ENCODE measurements at places on chromosomes 3 and 15.

DNA sequence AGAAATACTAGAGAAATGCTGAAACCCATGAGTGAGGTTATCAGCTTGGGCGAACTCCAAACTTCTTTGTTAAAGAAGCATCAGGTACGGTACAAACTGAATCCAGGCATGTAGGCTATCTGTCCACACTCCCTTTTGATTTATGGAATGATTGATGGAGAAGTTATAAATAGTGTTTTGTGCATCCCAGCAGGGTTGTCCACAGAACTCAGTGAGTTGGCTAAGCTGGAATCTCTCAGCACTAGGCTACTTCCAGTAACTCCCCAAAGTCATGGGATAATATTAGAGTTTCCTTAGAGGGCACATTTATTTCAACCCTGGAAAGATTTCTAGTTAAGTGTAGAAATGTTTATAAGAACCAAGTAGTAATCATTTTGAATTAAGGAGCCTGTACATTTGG is 186.2 kb upstream of the CRBN start:
- no peak for DNase-seq

- DNase-seq, result no peak
Measured at GRCh38 chr3:6250167-6250566, 610.7 kb upstream of the GRM7 start.

DNA sequence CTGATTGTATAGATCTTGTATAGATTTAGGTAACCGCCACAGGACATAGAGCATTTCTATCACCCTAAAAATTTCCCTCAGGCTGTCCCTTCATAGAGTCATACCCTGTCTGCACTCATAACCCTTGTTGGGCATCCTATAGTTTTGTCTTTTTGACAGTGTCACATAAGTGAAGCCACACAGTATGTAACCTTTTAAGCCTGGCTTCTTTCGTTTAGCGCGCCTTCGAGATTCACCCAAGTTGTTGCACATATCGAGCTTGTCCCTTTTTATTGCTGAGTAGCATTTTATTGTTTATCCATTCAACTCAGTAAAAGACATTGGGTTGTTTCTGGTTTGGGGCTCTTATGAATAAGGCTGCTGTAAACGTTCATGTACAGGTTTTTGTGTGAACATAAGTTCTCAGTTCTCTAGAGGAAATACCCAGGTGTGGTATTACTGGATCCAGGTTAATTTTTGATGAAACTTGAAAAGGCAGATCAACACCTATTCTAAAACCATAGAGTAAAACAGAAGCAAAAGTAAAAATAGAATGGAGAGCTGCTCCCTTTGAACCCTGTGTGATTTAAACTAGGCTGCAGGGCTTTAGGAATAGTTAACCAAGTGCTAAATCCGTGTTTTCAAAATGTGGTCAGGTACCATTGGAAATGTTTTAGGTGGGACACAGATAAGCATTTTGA is 49.5 kb downstream of the CD86 start:
- no peak for DNase-seq

DNA sequence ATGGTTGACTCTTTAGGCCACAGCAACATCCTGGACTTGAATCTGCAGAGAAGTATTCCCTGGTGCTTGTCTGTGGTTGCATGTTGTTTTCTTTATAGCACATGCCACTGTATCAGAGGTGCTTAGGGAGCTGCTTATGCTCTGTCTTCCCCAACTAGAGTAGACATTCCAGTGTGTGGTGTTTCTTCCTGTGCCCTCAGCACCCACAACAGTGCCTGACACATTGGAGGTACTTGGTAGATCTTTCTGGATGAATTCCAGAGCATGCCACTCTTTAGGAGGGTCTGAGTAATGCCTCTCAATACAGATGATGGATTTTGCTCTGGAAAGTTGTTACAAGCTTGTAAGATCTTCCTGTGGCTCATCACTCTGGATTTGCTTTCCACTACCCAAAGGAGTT is 117.6 kb downstream of the CHDH start:
- DNase-seq, result no peak

GRCh38 chr15:56244038-56244810 is 545 bp upstream of the RFX7 start:
- DNase-seq, result peak; percentile 11

DNA sequence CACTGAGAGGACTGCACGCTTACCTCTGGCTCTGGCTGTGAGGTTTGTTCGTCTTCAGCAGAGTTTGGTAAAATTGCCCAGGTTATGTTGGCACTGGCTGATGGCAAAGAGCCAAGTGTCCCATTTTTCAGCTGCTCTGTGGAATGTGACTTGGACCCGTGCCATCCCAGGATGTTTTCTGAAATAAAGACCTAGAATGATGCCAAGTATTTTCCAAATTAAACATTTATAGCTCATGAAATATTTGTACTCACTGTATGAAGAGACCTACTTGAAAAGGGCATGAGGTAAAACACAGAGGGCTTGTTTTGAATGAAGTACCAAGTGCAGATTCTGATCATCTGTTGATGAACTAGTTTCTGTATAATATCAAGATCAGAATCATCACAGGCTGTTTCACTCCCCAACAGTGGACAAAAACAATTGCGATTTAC is 200.5 kb downstream of the STT3B start:
- no peak for DNase-seq

DNA sequence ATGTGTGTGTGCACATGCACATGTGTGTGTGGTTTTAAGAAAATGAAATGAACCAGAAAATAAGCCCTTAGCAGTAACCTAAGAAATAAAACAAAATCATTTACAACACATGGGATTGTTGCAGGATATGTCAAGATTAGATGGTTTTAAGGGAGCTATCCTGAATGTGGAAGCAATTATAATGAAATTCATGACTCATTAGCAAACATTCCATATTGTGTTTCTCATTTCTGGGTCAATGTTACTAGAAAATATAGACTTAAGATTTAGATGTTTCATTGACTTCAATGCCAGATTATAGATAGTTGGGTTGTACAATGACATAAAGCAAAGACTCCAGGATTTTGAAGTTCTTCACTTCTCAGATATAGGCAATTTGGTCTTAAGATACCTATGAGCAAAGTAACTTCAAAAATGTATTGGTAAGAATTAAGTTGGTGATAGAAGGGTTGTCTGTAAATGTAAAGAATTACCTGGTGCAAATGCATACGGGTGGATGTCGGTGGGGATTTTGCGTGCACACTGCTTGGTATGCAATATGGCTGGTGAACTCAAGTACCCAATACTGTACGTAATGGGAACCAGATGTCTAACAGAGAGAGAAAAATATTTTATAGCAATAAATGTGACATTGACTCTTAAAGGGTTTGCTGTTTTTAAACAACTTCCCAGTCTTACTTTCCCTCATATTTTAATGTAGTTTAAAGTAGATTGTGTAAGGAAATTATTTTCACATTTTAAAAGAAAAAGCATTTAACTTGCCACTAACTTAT is 53.9 kb upstream of the NR2F2 start:
- no peak for DNase-seq

DNA sequence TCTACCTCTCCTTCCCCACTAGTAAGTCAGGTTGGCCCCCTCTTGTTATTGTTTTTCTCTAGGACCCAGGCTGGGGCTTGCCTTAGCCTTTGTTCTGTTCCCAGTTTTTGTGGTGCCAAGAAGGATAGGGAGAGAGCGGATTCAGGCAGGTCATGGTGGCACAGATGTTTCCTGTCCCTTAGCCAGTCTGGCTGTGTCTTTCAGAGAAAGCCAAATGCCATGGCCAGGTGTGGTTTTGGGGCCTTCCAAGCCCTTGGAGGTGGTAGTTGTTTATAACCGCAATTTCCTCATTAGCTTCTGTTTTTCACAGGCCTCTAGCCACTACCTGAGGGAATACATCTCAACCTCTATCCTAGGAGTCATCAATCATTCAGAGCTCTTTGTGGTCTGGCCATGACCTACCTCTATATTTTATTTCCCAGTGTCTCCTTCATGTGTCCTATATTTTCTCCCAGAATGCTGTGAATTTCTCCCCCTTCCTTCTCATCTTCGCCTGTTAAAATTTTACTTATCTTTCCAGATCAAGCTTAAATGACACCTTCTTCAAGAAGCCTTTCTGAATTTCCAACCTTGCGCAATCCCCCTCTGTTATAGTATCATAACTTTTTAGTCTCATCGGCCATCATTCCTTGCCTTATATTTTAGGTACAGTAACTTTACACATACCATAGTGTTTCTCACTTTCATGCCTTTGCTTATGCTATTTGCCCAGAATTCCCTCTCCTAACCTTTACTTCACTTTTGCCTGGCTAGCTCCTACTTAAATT is 38.2 kb downstream of the TIMP4 start:
- DNase-seq, result no peak

Data from activated T-cell treated with anti-CD3 and anti-CD28 coated beads for 24 hours (primary cell).